AG04450 (cell line): ENCODE measurements at places on chromosomes 12 and 14. TPM values are rescaled to one million over a fixed set of nuclear protein-coding genes. Genes with fewer than 3 reads are reported as not detected.

GRCh38 chr12:61870658-61871484 lies 389.3 kb upstream of the USP15 start:
- DNase-seq = no peak

GRCh38 chr14:44353805-44354204 lies 153.3 kb downstream of the FSCB start:
- DNase-seq = no peak

GRCh38 chr12:121365416-121366062 lies 13.3 kb upstream of the ANAPC5 start:
- no peak for DNase-seq

DNA sequence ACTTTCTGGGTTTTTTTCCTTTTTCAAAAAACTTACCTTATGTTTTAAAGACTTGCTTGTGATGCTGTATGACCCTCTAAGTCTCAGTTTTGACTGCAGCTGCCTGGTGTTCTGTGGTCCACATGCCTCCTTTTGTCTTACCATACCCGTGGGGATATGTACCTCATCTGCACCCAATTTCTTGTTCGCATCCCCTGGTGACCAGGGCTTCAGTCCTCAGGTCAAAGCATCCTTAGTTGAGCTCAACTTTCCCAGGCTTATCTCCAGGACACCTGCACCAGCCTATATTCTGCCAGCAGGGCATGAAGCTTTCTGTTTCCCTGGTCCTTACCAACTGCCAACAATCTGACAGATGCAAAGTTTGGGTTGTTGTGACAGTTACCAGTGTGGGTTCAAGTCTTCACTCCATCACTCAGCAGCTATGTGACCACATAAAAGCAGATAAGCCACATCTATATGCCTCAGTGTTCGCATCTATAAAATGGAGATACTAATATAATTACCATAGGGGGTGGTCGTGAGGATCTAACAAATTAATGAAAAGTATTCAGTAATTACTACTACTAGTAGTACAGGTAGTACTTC lies 94.0 kb downstream of the NTF3 start:
- DNase-seq = no peak

- DNase-seq = no peak
These were observed 1.4 kb downstream of the JPH4 start for GRCh38 chr14:23577004-23577681.

GRCh38 chr12:21774358-21775132 lies at the start of gene KCNJ8:
KCNJ8 (minus strand) TSS chr12:21774706; CDS start chr12:21773616, 1,090 bp downstream.
- peak; percentile 10 for DNase-seq

DNA sequence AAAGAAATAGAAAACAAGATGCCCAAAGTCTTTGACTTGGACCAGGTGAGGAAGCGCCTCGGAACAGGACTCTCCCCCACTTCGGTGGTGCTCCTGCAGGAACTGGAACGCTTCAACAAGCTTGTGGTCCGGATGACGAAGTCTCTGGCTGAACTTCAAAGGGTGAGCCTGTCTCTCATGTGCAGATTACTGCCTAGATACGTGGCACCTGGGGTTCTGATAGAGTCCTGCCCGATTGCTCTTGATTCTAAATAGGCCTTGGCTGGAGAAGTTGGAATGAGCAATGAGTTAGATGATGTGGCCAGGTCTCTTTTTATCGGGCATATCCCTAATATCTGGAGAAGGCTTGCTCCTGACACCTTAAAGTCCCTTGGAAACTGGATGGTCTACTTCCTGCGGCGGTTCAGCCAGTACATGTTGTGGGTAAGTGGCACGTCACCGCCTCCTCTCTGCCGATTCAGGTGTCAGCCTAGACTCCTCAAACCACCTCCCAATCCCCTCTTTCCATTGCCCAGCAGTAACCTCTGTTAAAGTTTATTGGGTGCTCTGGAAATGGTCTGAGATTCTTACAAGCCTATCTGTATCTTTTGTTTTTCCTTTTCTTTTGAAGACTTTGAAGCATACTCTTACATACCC lies 40.8 kb downstream of the CCDC92 start:
- DNase-seq = no peak

GRCh38 chr14:75220156-75220555 lies 43.7 kb upstream of the TMED10 start:
- DNase-seq = no peak

DNA sequence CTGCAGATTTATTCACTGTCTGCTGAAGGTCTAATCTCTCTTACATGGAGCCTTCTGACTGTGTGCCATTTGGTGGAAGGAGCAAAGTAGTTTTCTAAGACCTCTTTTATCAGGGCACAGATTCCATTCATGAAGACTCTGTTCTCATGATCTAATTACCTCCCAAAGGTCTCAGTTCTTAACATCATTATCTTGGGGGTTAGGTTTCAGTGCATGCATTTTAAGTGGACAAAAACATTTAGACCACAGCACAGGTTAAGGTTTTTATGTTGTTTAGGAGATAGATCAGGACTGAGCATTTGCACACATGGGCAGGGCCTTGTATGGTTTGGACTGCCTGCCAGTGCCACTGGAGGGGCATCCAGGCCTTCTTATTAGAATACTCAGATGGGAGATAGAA lies 746.1 kb downstream of the C12orf50 start:
- DNase-seq = no peak

GRCh38 chr12:8590842-8591545 lies 21.7 kb downstream of the AICDA start:
- no peak for DNase-seq

GRCh38 chr12:114274131-114274530 lies 131.8 kb downstream of the TBX5 start:
- no peak for DNase-seq

- no peak for DNase-seq
These were observed 234.6 kb downstream of the PCNX1 start for GRCh38 chr14:71141701-71142374.

DNA sequence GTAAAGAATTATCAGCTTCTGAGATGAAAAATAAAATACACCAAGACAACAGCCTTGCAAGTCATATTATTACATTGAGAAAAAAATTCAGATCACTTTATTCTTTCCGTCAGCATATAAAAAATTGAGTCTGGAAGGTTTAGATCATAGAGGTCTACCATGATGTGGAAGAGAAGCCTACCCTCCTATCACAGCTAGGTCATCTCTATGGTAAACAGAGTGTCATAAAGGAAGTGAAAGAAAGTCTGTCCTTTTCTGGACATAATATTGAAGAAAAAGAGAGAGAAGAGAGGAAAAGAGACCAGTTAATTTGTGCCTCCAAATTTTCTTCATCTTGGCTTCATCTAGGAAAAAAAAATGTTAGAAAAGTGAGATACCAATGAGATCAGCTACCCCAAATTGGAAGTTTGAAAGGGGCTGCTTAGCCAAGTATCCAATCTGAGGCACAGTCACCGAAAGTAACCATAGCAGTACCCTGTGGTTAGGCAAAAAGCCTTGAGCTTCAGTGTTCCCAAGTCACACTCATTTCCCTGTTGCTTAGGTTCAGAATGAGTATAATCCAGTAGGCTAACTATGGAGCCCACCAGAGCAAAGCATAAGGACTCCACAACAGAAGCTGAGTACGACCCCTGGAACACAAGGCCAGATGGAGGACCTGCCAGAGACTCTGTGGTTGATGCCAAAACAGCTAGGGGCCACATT lies 38.1 kb downstream of the DUSP6 start:
- no peak for DNase-seq

DNA sequence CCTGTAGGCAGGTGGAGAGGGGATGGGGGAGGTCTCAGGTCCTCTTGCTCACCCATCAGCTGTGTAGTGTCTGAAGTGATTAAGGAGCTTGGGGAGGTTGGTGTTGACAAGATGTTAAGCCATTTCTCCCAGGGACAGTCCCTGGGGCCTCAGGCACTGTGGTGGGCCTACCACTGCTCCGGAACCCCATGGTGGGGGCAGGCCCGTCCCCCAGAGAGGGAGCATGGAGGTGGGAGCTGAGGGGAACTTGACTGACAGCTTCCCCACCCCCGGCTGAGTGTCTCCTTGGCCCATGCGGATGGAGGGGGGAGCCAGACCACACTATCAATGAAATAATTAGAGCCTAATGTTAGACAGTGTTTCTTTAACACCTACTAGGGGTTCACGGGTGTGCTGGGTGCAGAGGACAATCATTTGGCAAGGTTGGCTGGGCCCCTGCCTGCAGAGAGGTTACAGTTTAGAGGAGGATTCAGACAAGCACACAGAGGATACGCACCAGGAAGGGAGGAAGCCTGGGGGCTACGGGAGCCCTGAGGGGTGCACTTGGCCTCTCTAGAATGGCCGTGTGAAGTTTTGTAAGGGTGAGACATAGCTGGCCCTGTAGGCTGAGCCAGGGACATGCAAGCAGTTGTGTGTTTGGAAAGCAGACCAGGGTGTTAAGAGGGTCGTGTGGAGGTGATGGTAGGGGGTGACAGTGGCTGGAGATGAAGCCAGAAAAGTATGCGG lies 19.3 kb upstream of the KRT80 start:
- DNase-seq = no peak

- no peak for DNase-seq
These were observed 2.3 kb downstream of the KRT85 start for GRCh38 chr12:52364901-52365489.

GRCh38 chr12:109753054-109753401 lies 39.4 kb downstream of the FAM222A start:
- no peak for DNase-seq

GRCh38 chr12:6154730-6155459 lies 30.4 kb upstream of the VWF start:
- no peak for DNase-seq

GRCh38 chr12:70249903-70250302 lies 6.7 kb downstream of the CNOT2 start:
- no peak for DNase-seq

DNA sequence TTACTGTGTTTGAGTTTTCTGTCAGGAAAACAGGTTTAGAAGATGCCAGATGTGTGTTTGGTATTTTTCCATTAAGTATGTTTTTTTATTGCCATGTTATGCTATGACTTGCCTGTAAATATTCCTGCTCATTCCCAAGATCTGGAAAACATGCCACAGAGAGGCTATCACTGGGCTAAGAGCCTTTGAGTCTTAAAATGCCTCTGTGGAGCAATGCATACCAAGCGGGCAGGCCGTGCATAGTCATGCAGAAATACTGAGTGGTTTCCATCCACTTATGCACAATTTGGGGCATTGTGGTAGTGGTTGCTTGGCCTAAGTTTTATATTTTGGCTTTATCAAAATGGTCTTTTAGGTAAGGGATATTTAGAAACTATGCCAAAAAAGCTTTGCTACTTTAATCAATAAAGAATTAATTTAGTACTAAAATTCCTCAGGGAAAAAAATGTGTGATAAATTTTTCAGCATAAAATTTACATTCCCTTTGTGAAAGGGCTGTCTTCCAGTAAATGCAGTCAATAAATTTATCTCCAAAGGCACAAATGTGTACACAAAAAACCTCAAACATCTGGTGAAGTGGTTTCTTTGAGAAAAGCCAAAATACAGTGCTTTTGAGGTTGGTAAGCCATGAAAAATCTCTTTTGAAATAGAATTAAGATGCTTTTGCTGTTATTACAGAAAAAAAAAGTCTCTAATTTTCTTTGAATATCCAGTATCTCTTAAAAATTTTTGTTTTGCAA lies 341.3 kb upstream of the FBXO33 start:
- no peak for DNase-seq

- no peak for DNase-seq
These were observed 117.1 kb downstream of the SYT10 start for GRCh38 chr12:33322519-33322918.

GRCh38 chr14:22487941-22488340 lies 101.1 kb downstream of the DAD1 start:
- DNase-seq = no peak

DNA sequence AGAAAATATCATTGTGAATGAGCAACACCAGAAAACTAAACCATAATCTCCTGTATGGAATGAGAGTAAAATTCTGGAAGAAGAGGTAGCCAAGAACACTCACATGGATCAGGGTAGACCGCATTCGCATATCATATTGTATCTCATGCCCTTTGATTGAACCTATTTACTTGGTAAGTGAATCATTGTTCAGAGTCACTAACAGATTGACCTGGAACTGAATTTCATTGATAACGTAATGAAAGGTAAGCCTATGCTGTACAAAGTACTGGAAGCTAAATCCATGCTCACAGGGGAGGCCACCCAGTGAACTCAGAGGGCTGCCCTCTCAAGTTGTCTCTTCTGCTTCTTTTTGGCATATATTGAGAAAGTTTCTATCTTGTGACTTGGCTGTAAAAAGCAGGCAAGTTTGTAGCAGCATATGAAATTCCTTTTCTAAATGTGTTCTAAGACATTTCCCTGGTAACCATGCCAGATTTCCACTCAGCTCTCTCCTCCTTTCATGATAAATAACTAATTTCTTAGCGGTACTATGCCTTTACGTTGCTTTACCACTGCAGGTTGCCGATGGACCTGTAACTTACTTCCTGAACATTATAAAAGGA lies 91.4 kb downstream of the PLCZ1 start:
- no peak for DNase-seq

DNA sequence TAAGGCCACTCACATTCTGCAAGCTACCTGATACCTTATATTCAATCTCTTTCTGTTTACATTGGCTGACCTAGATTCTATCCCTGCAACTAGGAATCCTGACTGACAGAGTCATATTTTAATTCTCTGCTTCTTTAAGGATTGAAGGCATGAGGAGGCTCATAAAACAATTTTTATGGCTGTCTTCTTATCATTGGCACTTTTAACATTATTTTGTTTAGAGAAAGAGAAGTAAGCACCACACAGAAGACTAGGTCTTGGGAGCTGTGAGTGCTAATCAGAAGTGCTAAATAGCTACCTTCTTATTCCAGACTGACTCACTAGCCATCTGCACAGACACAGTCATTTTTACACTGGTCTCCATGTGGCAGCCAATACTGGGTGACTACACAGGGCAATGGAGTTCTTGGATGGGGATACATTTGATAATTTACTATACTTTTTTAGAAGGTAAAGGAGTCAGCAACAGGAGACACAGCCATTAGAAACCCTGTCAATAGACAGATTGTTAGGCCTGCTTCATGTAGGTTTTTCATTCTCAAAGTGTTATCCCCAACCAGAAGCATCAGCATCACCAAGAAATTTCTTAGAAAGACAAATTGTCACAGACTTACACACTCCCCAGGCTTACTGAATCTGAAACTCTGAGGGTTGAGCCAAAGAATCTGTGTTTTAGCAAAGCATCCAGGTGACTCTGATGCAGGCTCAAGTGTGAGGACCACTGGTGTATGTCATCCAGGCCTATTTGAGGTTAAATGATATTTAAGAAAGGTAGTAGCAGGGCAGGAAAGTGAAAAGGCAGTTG lies 214.1 kb downstream of the DUSP6 start:
- DNase-seq = no peak

The RASAL1 gene
- not detected in 2 replicates for polyA plus RNA-seq

The PPP4R4 gene
- polyA plus RNA-seq = 0.60 and 0.65 TPM in 2 replicates

The KRT73 gene
- not detected in 2 replicates for polyA plus RNA-seq

The CYP27B1 gene
- 0.22 and 0.29 TPM in 2 replicates for polyA plus RNA-seq

The P2RX7 gene
- 0.48 and 0.50 TPM in 2 replicates for polyA plus RNA-seq

The OTUB2 gene
- polyA plus RNA-seq = 2.1 and 2.3 TPM in 2 replicates

The TPH2 gene
- polyA plus RNA-seq = 0.04 TPM in 1 of 2 replicates, not detected in the other

The TRIM9 gene
- 0.02 and 0.06 TPM in 2 replicates for polyA plus RNA-seq

The ESPL1 gene
- polyA plus RNA-seq = 1.6 and 2.1 TPM in 2 replicates

The CABP1 gene
- 0.09 and 0.27 TPM in 2 replicates for polyA plus RNA-seq

The SYNE3 gene
- polyA plus RNA-seq = 4.2 and 4.4 TPM in 2 replicates

The CAPS2 gene
- 1.3 and 1.9 TPM in 2 replicates for polyA plus RNA-seq

The KLRF1 gene
- not detected in 2 replicates for polyA plus RNA-seq

The PIGH gene
- polyA plus RNA-seq = 16.0 and 17.6 TPM in 2 replicates

The SLC5A8 gene
- not detected in 2 replicates for polyA plus RNA-seq
